ELF-1 (cell line): ENCODE measurements at places on chromosomes 6 and 20.

GRCh38 chr20:54549658-54550326 is 74.4 kb downstream of the DOK5 start:
- DNase-seq: no peak

DNA sequence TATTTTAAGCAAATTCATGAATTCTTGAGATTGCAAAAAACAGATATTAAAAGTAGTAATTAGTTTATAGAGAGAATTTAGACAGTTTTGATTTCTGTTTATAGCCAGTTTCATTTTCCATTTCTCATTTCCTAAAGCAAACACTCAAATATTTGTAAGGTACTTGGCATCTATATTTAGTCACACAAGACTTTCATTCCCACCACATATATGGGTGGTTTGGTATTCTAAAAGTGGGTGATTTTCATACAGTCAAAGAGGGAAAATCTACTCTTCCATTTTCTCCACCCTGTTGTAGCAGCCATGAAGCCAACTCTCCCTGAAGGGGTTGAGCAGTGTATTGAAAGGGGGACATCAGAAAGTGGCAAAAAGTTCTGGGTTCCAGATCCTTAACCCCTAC is 181.1 kb upstream of the SUPT3H start:
- DNase-seq: no peak

DNA sequence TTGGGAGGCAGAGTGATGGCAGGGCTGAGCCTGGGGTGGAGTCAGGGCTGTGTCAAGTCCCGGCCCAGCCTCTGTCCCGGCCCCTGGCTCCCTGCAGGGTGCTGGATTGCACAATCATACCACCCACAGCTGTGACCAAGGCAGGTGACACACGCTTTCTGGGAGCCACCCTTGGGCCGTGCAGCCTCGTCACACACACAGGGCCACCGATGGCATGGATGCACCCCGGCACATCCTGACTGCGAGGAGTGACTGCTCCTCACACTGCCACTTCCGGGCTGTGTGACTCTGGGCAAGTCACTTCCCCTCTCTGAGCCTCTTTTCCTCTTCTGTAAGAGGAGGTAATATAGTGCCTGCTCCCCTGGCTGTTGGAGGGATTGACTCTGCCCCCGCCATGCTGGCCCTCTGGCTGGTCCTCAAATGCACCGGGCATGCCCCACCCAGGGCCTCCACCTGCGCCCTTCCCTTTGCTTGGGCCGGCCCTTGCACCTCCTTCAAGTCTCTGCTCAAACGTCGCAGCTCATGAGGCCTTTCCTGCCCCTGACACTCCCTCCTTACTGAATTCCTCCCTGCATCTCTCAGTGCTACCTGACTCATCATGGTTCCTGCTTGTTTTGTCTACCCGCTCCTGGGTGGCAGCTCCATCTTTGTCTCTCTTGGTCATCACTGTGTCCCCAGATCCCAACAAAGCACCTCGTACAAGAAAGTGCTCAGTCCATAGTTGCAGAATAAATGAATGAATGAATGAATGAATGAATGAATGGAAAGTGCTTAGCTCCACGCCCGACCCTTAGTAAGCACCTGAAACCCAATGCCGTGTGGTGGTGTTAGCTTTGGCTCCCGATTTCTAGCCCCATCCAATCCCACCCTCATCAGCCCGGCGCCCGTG is 93.5 kb downstream of the CEBPB start:
- no peak for DNase-seq

- DNase-seq: peak; percentile 60
Measured at GRCh38 chr6:113306552-113307145, 550.5 kb upstream of the MARCKS start.

GRCh38 chr20:63641146-63641791 is 12.0 kb downstream of the STMN3 start:
- peak; percentile 67 for DNase-seq

DNA sequence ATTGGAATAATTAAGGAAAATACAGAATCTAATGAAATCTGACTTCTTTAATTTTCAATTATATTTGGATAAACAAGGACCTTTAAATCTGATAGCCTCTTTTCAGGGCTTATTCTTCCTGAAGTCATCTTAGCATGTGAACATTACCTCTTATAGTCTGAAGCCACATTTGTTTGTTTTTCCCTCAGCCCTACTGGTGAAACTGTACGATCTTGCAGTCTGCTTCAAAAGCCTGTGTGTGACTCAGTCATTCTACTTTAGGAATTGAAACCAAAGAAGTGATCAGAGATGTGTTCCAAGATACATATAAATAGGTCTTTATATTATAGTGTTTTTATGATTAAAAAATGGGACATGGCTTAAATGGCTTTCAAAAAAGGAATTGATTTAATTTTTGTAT is 67.5 kb downstream of the MACROD2 start:
- DNase-seq: no peak
